ENCODE measurements at places on chromosomes 6 and 20.

DNA sequence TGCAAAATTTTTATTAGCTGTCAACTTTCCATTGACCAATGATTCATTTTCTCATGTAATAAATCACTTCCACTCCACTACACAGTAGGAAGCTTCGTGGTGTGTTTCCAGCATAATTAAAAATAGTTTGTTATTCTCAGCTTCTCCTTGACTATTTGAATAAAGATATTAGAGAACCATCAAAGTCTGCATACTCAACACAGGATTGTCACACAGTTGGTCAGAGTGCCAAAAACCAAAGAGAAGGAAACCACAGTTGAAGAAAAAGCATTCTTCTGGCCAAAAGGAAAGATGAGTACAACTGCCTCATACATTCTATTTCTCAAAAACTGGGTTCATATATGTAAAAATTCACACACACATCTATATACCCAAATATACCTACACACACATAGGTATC is 455.1 kb upstream of the HSF2 start:
- no peak for DNase-seq

GRCh38 chr20:48607544-48607865 is 220.3 kb downstream of the PREX1 start:
- no peak for DNase-seq

DNA sequence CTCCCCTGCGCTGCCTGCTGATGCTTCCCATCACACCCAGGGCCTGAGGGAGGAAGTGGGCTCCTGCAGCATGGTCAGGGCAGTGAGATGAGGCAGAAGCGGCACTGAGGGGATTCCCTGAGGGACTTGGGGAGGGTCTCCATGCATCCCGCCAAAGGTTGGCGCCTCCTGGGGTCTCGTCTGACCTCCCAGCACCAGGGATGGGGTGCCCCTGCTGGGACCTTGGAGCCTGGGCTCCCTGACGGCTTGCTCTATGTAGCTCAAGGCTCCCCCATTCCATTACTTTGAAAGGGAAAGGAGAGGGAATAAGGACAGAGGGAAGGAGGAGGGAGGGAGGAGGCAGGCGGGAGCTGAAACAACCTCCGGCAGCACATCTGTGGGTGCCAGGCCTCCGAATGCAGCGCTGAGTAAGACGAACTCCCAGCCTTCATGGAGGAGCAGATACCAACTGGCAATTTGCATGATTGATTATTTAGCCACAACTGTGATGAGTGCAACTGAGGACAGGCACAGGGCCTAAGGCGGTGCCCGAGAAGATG is 259.3 kb downstream of the ERMARD start:
- no peak for DNase-seq

- DNase-seq = no peak
These were observed 190.2 kb downstream of the TSHZ2 start for GRCh38 chr20:53162251-53162835.

DNA sequence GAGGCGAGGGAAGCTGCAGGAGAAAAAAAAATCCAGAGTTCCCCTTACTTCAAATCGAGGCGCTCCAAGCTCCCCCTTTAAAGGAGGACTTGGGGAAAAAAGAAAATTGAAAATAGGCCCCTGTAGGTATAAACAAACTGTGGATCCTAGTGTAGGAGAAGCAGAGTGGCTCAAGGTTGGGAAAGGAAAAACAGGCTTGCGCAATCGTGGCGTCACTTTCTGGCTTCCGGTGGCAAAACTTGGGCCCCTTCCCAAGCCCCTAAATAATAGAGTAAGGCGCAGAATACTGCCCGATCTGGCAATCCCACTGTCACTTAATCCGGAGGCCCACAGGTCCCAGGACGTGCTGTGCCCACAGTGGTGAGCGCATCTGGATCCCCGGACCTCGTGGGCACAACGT is 8.0 kb downstream of the PAX1 start:
- DNase-seq = no peak

DNA sequence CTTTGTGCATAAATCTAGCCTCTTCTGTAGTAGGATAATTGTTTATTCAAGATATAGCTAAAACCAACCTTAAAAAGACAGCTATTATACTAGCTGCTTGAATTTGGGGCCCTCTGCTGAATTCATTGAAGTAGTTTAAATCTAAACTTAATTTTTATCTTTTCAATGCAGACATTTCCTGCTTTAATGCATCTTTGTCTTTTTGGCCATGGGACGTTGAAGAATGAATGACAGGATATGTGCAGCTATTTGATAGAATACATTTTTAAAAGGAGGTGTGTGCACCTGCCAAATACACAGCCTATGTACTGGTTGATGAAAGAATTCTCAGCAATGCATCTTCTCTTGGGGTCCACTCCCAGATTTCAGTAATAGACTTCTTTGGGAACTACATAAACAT is 524.9 kb downstream of the PHF3 start:
- DNase-seq = no peak

DNA sequence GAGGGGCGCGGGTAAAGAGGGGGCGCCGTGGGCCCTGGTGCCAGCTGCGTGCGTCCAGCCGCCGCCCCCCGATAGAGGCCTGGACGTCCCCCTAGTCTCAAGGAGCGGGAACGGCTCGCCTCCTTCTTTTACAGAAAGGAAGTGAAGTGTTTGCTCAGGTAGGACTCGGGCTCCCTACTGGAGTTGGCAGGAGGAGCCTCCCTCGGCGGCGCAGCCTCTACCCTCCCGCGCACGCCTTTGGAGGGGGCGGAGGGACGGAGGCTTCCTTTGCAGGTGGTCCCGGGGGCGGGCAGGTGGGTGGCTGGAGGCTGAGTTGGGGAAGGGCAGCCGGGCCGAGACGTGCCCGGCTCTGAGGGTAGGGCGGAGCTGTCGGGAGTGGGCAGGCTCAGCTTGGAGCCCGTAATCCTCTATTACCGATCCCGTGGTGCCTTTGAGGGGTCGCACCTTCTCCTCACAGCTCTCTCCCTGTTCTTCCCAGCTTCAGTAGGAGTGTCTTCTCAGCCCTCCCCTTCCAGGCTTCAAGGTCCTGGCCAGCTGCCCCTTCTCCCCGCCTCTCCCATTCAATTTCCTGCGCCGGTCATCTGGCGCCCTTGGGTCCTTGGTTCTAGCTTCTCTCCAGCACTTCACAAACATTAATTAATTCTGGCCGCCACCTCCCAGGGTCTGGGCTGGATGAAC is 728 bp downstream of the ITPR3 start:
- DNase-seq = no peak

- no peak for DNase-seq
These were observed 209.9 kb downstream of the TMEM242 start for GRCh38 chr6:157113389-157113788.
